Hematopoietic multipotent progenitor cell treated with erythropoietin and hydrocortisone succinate and interleukin-3 and kit ligand, for 17 days (in vitro differentiated cells): ENCODE measurements at places on chromosomes 5 and 9.

- DNase-seq: no peak
These were observed 135.6 kb downstream of the DMRTA1 start for GRCh38 chr9:22582221-22582620.

DNA sequence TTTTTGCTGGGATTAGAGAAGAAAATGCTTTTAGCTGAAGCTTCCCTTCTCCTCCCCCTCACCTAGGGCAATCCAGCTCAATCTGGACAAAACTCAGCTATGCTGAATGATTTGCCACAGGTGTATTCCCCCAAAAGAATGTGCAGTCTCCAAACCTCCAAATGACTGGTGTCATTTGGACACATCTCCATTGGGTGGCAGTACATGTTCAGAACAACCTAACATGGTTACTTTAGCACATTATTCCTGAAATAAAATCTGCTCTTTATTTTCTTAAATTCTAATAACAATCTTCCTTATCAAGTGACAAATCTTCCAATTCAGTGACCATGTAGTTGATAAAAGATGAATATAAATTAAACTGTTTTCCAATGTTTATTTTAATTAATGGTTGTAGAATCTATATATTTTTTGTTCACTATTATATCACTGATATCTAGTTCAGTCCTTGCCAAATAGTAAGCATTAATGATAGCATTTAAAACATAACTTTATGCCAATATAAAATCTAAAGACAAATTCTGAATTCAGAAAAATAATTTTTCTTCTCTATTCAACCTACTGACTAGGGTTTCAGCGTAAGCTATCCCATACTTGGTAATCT lies 61.3 kb upstream of the MOCS2 start:
- no peak for DNase-seq

- no peak for DNase-seq
These were observed 689.7 kb upstream of the MEF2C start for GRCh38 chr5:89572696-89573095.

- no peak for DNase-seq
These were observed 15.4 kb upstream of the RANBP17 start for GRCh38 chr5:170846416-170846815.
